ENCODE measurements at places on chromosomes 13 and 19.

- H3K27ac ChIP-seq = no peak overlapping the region
- H3K27me3 ChIP-seq = peaks cover 5% of the 10 kb centered on the region
- peaks cover 37% of the 10 kb centered on the region for H3K4me1 ChIP-seq
- H3K36me3 ChIP-seq = no peaks in the 10 kb centered on the region
- peak overlapping the region; percentile 53 for H3K4me3 ChIP-seq
- DNase-seq = peak; percentile 87
These were observed 3.1 kb upstream of the TNFAIP8L1 start for GRCh38 chr19:4636151-4636717.

- peak overlapping the region; percentile 93 for H3K4me3 ChIP-seq
- H3K27ac ChIP-seq = peak overlapping the region; percentile 91
- H3K4me1 ChIP-seq = peaks cover 5% of the 10 kb centered on the region
- peak; percentile 96 for DNase-seq
These were observed 37.9 kb upstream of the LSM14A start for GRCh38 chr19:34134190-34135053.

DNA sequence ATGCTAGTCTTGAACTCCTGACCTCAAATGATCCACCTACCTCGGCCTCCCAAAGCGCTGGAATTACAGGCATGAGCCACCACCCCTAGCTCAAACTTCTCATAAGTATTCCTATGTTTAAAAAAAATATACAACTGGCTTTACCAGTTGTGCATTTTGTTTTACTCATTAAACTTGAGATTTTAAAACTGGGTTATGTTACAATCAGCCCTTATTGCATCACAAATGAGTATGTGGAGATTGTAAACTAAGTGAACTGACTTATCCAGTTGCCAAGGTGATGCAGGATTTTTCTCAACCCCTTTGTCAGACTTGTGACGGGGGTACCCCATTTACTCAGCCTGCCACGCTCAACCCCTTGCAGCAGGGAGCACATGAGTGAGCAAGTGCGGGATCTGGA lies 14.4 kb upstream of the GTF2F2 start:
- H3K4me3 ChIP-seq = no peak overlapping the region
- peaks cover 2% of the 10 kb centered on the region for H3K4me1 ChIP-seq
- DNase-seq = no peak
- H3K36me3 ChIP-seq = no peaks in the 10 kb centered on the region

DNA sequence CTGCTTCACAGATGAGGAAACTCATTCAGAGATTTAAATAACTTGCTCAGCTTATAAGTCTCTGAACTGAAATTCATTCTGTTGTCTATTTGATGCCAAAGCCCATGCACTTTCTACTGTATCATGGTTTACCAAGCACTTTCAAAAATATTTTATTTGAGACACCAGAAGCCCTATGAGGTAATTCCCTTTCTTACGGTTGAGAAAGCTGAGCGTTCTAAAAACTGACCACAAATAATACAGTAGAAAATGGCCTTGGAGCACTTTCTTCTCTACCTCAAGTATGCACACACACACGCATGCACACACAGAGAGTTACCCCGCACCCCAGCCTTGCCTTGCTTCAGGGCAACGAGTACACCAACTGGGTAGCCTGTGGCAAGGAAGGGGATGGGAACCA lies 228.5 kb downstream of the RFC3 start:
- DNase-seq = no peak
- no peak overlapping the region for H3K27ac ChIP-seq

- peaks cover 45% of the 10 kb centered on the region for H3K27me3 ChIP-seq
- H3K4me1 ChIP-seq = peaks cover 30% of the 10 kb centered on the region
- no peaks in the 10 kb centered on the region for H3K36me3 ChIP-seq
- no peak overlapping the region for H3K27ac ChIP-seq
These were observed 3.8 kb downstream of the APC2 start for GRCh38 chr19:1453525-1454364.

DNA sequence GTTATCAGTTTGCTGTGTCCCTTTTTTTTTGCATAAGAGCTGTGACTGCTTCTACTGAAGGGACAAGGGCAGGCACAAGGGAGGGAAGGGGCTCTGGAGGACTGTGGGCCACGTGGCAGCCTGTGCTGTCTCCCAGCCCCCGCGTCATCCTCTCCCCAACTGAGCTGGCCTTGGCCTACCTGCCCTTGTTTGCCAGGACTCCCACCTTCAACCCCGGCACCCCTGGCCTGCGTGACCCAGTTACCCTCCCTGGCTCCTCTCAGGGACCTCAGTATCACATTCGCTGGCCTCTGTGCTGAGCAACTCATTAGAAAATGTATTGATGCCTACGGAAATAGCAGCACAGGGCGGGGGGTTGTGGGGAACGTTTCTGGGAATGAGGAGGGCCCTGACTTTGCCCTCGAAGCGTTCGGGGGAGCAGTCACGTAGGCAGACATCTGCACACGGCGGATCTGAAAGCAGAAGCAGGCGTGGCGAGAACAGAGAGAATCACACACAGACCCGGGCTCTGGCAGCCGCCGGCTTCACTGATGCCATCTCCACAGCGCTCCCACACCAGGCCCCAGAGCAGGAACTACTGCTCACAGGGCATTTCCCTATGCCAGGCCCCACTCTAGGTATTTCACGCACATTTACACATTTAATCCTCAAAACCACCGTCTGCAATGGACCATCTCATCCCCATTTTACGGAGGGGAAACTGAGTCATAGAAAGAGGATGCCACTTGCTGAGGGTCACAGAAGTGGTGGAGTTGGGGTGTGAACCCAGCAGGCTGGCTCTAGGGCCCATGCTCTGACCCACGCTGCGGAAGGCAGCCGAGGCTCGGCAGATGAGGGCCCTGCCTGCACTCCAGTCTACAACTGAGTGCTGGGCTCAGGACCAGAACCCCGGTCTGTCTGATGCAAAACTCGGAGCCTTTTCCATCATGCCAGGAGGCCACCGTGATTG lies 5.7 kb upstream of the ATF5 start:
- H3K36me3 ChIP-seq = peaks cover 76% of the 10 kb centered on the region
- DNase-seq = no peak
- peaks cover 76% of the 10 kb centered on the region for H3K4me1 ChIP-seq
- H3K27me3 ChIP-seq = no peaks in the 10 kb centered on the region
- H3K27ac ChIP-seq = peak overlapping the region; percentile 88

DNA sequence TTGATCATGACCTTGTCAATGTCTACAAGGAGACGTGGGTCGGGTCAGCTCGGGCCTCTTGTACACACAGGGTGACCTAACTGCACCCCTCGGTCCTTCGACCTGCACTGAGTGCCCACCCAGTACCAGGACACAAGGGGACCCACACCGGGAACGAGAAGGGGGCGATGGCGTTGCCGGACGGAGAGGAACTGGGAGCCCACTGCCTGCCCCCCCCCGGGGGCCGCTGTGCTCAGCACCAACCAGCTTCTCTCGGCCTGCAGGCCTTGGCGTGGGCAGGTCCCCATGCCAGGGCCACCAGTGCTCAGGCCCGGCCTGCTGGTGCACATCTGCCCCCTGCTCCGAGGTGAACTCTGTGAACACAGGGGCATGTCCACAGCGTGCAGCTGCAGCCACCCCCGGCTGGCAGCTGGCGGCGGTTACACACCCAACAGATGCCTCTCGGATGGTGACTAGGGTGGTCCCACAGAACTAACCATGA lies 14.1 kb downstream of the CFD start:
- no peak overlapping the region for H3K4me3 ChIP-seq
- H3K36me3 ChIP-seq = peaks cover 39% of the 10 kb centered on the region
- H3K27me3 ChIP-seq = no peaks in the 10 kb centered on the region
- no peak for DNase-seq
- H3K4me1 ChIP-seq = peaks cover 8% of the 10 kb centered on the region

GRCh38 chr19:3006075-3006767 lies 22.9 kb downstream of the TLE2 start:
- no peak for DNase-seq
- peaks cover 4% of the 10 kb centered on the region for H3K27me3 ChIP-seq
- H3K4me3 ChIP-seq = no peak overlapping the region
- H3K36me3 ChIP-seq = no peaks in the 10 kb centered on the region
- no peak overlapping the region for H3K27ac ChIP-seq

DNA sequence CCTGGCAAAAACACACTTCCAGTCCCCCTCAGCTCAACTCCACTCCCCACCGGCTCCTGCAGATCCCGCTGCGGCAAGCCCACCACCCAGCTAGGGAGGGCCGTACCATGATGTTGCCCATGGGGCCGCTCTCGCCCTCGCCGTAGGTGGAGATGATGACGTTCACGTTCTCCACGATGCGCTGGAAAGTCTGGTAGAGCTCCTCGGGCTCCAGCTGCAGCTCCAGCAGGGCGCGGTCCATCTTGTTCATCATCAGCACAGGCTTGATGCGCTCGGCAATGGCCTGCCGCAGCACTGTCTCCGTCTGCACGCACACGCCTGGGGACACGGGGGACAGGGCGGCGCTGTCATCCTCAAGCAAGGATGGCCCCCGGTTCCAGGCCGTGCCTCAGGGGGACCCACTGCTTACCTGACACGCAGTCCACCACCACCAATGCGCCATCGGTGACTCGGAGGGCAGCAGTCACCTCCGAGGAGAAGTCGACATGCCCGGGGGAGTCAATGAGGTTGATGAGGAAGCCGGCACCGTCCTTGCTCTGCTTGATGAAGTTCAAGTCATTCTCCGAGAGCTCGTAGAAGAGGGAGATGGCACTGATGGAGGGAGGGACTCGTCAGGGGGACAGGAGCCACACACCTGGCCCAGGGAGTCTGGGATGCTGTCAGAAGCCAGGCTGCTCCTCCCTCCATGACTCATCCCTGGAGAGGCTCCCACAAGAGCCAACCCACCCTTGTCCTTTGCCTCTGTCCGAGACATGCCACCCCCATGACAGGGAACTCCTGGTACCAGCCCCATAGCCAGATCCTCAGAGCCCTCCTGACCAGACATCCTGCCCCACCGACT lies 2.3 kb downstream of the EEF2 start:
- DNase-seq = no peak
- peak overlapping the region; percentile 96 for H3K4me3 ChIP-seq
- H3K36me3 ChIP-seq = peaks cover 67% of the 10 kb centered on the region
- peak overlapping the region; percentile 91 for H3K27ac ChIP-seq

Data from activated B cell treated with CpG ODN at 0.5 μM for 24 hours (primary cell).